ENCODE measurements at places on chromosomes 16 and 17.

GRCh38 chr16:86466696-86467406, 43.5 kb upstream of the FOXF1 start:
- no peak for DNase-seq

DNA sequence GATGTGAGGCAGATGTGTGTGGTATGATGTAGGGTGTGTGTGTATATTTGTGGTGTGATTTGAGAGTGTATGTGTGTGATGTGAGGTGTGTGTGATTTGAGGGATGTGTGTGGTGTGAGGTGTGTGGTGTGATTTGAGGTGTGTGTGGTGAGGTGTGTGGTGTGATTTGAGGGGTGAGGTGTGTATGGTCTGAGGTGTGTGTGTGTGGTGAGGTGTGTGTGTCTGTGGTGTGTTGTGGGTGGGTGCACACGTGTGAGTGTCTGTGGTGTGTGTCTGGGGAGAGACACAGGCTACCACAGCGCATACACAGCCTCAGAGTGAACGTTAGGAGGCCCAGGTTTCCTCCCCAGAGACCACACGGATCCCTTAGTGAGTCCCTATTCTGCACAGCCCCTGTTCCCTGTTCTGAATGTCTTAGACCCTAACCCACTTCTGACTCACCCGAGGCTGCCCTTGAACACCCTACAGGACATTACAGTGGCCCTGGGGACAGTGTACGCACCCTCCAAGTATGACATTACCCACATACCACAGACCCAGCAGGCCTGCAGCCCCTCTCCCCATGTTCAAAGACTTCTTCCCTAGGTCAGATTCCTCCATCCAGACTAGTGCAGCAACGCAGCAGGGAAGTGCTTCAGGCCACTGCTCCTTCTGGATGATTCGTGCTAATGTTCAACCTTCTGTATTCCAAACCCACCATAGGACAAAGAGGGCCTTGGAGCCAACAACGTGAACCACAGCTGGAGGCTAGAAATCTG, 3.5 kb upstream of the RAB37 start:
- no peak for DNase-seq

DNA sequence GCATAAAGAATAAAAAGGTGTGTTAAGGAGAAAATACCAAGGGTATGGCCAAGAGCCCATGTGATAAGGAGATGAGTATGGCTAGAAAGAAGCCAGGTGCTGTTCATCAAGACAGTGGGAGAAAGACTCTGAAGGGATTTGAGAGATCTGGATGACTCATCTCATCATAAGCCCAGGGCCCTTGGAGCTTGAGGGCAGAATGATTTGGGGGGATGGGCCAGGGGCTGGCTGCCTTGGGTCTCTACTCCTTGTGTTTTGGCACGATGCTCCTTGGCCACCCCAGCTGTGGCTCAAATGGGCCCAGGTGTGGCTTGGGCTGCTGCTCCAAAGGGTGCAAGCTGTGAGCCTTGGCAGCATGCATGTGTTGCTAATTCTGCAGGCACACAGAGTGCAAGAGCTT, 14.5 kb upstream of the TNFRSF13B start:
- DNase-seq = no peak

DNA sequence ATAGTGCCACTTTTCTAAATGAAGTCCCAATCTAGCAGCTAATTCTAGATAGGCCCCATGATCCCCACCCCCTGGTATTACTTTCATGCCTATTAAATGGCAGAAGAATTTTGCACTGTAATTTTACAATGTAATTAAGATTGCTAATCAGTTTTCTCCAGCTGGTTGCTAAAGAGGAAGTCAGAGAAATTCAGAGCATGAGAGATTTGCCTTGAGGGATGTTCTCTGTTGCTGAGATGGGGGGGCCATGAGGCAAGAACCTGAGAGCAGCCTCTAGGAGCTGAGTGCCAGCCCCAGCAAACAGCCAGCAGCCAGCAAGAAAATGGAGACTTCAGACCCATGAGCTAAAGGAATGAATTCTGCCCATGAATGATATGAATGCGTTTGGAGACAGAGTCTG, 38.9 kb downstream of the SHCBP1 start:
- no peak for DNase-seq

GRCh38 chr16:88200896-88201185, 181.9 kb upstream of the ZNF469 start:
- no peak for DNase-seq

DNA sequence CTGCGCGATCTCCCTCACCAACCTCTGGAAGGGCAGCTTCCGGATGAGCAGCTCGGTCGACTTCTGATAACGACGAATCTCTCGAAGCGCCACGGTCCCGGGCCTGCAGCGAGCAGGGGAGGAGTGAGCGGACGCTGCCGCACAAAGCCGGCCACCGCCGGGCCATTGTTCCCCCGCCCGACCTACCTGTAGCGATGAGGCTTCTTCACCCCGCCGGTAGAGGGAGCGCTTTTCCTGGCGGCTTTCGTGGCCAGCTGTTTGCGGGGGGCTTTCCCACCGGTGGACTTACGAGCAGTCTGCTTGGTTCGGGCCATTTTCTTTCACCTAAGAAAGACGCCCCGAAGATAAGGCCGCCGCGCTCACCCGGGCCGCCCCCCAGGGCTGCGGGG, 5.8 kb upstream of the UNK start:
- DNase-seq = no peak

DNA sequence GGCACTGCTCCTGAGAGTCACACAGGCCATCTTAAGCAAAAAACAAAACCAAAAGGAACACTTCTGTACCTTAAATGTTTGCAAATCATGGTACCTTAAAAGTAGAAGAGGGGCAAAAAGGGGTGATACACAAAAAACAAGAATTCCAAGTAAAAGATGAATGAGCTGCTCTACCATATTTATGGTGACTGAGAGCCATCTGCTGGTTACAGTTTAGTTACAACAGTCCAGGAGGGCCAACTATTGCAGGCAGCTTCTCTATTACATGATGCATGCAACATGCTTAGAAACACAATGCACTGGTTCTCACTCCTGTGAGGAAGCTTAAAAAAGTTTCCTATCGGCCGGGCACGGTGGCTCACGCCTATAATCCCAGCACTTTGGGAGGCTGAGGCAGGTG, 53.5 kb downstream of the STX8 start:
- peak; percentile 35 for DNase-seq

DNA sequence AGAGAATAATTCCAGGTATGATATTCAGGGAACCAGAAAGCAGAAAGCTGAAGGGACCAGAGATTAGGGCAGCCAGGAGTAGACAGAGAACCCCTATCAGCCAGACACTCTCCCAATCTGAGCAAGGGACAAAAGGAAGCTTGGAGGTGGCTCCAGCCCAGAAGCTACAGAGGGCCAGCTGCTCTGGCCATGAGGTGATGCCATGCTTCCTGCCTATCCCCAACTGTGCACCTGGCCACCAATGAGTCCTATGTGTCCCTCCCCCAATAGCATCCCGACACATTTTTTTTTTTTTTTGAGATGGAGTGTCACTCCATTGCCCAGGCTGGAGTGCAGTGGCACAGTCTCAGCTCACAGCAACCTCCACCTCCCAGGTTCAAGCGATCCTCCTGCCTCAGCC, 30.0 kb downstream of the NSMCE1 start:
- DNase-seq = no peak

DNA sequence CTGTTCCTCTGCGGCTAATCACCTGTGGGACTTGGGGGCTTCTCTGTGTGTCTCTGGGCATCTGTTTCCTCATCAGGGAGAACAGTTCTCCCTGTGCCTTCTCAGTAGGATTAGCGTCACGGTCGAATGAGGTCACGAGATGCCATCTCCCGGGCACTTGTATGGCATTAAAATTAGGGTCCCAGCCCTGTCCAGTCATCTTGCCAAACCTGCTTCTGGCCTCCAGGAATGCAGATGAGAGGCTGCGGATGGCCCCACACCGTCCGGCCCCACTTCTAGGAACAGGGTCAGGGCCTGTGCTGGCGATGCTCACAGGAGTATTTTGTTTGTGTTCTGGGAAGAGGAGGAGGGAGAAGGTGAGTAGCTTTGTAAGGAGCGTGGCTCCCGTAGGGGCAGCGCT, 58.5 kb downstream of the OR1D5 start:
- no peak for DNase-seq

DNA sequence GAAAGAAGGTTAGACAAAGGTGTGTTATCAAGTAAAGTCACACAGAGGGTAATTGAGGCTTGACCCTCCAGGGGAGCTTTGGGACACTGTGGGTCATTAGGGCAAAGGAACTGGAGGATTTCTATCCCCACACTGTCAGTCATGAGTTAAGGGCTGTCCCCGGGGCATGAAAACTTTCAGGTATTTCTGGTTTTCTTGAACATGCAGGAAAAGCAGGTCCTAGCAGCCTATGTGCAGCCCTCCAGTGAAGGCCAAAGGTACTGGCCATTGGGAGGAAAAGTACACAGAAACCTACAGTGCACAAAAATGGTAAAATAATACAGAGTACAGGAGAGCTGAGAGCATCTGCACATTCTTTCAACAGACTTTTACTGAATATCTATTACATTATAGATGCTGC, 44.4 kb upstream of the SCNN1B start:
- DNase-seq = no peak

GRCh38 chr17:74235040-74235581, 21.7 kb downstream of the TTYH2 start:
- DNase-seq = peak; percentile 69

DNA sequence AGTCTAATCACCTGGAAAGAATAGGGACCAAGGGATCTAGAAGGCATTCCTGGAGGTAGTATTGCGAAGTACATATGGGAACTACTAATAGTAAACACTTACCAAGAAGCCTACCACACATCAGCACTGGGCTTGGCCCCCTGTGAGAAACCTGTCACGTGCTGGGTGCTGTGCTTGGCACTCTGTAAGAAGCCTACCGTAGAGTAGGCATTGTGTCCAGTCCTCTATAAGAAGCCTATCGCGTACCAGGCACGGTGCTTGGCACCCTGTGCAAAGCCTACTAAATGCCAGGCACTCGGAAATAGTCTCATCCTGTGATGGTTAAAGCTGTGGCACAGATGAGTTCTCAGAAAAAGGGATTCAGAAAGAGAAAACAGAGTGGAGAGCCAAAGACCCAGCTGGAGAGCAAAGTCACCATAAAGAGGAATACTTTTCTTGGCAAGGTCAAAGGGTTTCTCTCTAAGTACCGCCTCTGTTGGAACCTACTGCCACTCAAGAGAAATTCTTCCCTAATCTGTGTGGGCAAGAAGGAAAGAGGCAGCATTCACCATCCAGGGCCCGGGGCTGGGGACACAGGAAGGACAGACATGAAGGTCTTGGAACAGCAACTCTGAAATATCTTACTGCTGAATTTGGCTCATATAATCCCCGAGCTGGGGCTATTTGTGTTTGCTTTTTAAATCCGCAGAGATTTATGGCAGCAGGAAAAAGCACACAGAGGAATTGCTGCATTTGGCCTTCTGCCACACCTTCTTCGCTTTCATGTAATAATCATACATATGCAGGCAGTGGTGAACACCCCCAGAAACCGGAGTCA, 81.8 kb downstream of the VAT1L start:
- no peak for DNase-seq

- no peak for DNase-seq
Observed at GRCh38 chr17:311119-311782, 41.4 kb downstream of the RPH3AL start.

DNA sequence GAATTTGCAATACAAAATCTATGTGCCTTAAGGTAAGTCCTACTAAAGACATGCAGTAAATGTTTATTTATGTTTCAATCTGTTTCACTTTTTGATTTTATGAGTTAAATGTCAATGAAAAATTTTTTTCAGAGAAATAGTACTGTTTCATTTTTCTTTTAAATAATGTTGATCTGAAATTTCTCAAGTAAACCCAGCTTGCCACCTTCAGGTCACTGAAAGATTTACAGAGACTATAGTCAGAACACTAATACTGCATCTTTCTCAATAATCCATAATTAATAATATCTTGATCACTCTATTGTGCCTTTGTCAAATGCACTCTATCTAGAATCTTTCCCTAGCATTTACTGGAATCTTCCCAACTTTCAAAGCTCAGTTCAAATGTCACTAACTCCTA, 6.5 kb upstream of the DHX40 start:
- DNase-seq = peak; percentile 10

DNA sequence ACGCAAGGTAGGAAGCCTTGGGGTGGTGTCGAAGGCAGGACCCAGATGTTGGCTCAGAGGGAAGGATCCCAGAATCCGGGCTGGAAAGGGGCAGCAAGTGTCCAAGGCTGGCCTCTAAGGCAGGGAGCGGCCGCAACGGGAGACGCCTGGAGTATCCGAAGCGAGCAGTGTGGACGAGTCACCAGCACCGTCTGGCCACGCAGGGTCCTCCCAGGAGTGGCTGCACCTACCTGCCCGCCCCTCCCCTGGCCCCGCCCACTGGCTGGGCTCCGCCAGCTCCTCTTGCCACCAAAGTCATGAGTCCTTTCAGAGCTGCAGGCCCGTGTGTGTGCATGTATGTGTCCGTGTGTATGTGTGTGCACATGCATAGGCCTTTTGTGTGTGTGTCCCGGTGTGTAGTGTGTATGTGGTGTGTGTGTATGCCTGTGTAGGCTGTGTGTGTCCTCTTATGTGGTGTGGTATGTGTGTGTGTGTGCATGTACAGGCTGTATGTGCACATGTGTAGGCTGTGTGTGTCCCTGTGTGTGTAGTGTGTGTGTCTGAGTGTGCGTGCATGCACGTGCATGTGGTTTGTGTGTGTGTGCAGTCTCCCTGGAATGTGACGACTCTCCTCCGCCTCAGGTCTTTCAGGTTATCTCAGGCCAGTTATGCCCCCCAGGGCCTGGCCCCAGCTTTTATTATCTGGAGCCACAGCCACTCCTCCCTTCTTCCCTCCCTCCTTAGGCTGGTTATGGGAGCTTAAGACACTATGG, at the start of gene PRSS8:
PRSS8 (minus strand) TSS at position 193 of the 752 bp plus-strand sequence. CDS start 229 bp downstream, outside the sequence.
- DNase-seq = no peak

DNA sequence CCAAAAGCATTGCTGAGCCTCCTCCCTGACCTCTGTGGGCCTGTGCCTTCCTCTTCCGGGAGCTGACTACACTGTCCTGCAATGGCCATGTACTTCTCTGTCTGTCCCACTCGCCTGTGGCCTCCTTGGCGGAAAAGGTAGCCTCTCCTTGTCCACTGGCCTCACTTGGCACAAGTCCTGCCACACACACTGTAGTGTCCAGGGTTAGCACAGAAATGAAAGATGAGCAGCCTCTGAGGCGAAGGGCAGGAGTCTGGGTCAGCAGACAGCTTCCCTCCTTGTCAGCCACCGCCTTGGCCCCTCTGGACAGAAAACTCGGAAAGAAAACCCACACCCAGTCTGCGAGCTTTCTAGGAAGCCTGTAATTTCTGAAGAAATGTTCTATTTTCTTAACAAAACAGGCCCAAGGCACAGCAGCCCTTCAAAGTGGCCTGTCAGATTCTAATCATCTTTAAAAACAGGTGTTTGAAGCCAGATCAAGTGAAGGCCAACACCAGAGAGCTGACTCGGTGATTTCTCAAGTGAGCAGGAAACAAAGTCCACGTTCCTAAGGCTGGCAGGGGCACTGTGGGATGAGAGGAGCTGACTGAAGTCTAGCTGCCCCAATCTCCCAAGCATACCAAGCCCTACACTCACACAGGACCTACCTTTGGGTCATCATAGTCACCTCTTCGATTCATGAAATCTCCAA, 67.2 kb downstream of the GTF3C1 start:
- no peak for DNase-seq

GRCh38 chr17:8887834-8888703, 20.6 kb upstream of the PIK3R6 start:
- no peak for DNase-seq

- DNase-seq = no peak
Observed at GRCh38 chr16:4618645-4619418, 4.1 kb upstream of the UBALD1 start.
